Kidney (tissue), 22 donors: ENCODE measurements at places on chromosomes 13 and 19. TPM values are rescaled to one million over a fixed set of nuclear protein-coding genes. Genes with fewer than 3 reads are reported as not detected.

The ADAMTSL5 gene
- 4.6 TPM for total RNA-seq

The VSTM2B gene
- not detected for total RNA-seq

The KLK14 gene
- total RNA-seq, result 0.22 TPM

The CAPN12 gene
- total RNA-seq, result 31.1 TPM

The B9D2 gene
- total RNA-seq, result 12.6 TPM

The VSTM1 gene
- total RNA-seq, result 0.35 TPM

GRCh38 chr13:114067381-114067885, 65.0 kb downstream of the RASA3 start:
- H3K4me3 ChIP-seq, result no peak overlapping the region
- H3K27ac ChIP-seq, result peak overlapping the region; percentile 71
- H3K27me3 ChIP-seq, result no peaks in the 10 kb centered on the region
- DNase-seq, result peak; percentile 31
- no peaks in the 10 kb centered on the region for H3K36me3 ChIP-seq
- peaks cover 22% of the 10 kb centered on the region for H3K4me1 ChIP-seq

GRCh38 chr19:30864391-30865215, 484.6 kb downstream of the TSHZ3 start:
- no peaks in the 10 kb centered on the region for H3K27me3 ChIP-seq
- H3K27ac ChIP-seq, result no peak overlapping the region
- no peak overlapping the region for H3K4me3 ChIP-seq
- no peak for DNase-seq
- peaks cover 2% of the 10 kb centered on the region for H3K4me1 ChIP-seq

DNA sequence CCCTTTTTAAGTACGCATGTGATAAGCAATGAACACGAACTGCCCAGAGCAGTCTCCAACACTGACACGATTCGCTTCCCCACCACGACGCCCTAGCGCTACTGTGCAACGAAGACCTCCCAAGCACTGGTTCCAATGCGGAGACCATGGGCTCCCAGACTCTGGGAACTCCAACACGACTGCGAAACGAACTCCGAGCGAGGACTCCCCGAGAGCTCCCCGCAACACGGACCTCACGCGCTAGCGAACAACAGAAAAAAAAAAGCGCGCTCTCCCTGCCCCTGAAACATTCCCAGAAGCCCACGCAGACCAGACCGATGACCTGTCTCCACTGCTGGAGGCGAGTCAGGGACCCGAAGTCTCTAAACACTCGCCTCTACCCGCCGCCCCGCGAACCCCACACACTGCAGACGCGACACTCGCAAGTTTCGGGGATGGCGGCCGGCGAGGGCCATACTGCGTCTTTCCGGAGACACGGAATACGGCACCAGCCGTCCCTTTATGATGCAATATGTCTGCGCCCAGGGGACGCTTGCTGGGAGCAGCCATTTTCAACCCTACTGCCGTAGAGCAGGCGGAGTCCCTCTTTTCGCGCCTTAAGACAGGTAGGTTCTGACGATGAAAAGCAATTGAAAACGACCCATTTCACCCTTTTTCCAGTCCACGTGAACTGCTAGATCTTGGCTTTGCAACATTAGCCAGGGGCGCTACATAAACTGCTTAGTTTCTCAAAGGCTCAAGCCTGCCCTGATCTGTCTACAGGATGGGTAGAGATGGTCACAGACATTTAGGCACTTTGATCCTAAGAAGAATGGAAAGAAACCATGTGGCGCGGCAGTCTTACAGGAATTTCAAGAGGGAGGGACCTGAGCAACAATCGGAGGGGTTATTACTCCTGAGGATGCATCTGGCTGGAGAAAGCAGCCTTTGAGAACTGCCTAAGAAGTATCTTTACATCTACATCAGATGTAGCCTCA, at the start of gene ZNF577:
Gene ZNF577 (minus strand): TSS at position 430 of the 977 bp plus-strand sequence. CDS start 7,569 bp downstream, outside the sequence.
- H3K27me3 ChIP-seq, result no peaks in the 10 kb centered on the region
- peak; percentile 98 for DNase-seq
- H3K4me3 ChIP-seq, result peak within 1 kb of the TSS; percentile 93

DNA sequence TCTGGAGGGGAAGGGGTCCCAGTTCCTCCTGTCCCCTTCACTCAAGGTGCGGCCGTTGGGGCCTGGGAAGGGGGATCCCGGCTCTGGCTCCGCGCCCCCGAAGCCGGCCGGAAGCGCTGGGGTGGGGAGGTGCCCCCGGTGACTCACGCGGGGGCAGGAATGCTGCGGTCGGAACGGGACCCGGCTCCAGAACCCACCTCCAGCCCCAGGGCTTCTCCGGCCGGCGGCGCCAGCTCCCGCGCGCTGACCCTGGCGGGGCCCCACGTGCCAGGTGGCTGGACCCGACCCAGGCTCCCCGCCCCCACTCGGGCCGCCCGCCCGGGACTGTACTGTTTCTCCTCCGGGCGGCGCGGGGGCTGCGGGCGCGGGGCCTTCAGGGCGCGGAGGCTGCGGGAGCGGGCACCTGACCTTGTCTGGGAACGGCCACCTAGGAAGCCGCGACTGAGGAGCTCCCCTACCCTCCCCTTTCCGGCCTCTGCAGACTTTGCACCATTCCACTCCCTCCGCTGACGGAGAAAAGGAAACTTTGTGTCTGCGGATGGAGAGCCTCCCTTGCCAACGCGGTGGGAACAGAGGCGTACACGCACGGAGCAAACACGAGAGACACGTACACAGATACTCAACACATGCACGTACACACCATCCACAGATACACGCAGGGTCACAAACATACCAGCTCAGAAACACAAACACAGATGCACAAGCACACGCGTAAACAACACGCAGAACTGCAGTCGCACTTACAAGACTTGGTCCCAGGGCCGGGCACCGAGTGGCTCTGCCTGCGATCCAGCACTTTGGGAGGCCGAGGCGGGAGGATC, 7.2 kb downstream of the AXL start:
- H3K4me1 ChIP-seq, result peaks cover 9% of the 10 kb centered on the region
- peak overlapping the region; percentile 64 for H3K27ac ChIP-seq
- H3K36me3 ChIP-seq, result no peaks in the 10 kb centered on the region

GRCh38 chr13:94080527-94080926, 399.0 kb downstream of the DCT start:
- H3K4me3 ChIP-seq, result no peak overlapping the region
- H3K27me3 ChIP-seq, result no peaks in the 10 kb centered on the region
- DNase-seq, result no peak
- H3K27ac ChIP-seq, result no peak overlapping the region

- no peaks in the 10 kb centered on the region for H3K36me3 ChIP-seq
- DNase-seq, result no peak
- H3K27ac ChIP-seq, result no peak overlapping the region
- no peak overlapping the region for H3K4me3 ChIP-seq
Measured at GRCh38 chr13:22647156-22647850, 533.5 kb upstream of the SGCG start.

GRCh38 chr13:66353664-66354063, 876.5 kb downstream of the PCDH9 start:
- no peaks in the 10 kb centered on the region for H3K4me1 ChIP-seq
- peak; percentile 37 for DNase-seq
- H3K36me3 ChIP-seq, result no peaks in the 10 kb centered on the region
- H3K27me3 ChIP-seq, result no peaks in the 10 kb centered on the region
- H3K4me3 ChIP-seq, result no peak overlapping the region
- H3K27ac ChIP-seq, result no peak overlapping the region

DNA sequence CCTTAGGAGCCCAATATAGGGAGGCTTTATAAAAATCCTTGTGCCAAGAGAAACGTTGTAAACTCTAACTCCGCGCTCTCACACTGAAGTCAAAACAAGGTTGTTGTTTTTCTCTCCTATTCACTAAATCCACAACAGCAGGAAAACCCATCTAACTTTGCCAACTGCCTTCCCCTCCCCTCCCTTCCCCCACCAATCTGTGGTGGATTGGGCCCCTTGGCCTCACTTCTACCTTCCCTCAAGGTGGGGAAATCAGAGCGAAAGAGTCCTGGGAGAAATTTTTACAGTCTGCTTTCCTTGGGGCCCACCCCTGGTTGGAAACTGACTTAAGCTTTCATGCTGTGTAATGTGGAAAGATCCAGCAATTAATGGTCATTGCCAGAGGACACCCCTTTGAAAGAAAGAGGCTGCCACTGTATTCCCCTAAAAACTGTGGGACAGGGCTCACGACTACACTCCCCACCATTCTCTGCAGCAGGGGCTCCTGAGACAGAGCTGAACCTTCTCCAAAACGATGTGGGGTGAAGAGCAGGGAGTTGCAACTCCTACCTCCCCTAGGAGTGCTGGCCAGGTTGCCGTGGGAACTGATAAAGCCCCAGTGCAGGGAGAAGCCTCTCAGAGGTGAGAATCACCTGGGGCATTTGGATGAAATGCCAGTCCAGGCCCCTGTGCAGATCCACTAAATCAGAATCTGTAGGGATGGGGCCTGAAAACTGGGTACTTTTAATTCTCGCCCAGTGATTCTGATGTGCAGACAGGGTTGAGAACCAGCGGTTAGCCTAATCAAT, 1.1 kb downstream of the DHRS12 start:
- no peak for DNase-seq
- H3K4me3 ChIP-seq, result peak overlapping the region; percentile 84
- peaks cover 2% of the 10 kb centered on the region for H3K36me3 ChIP-seq
- H3K4me1 ChIP-seq, result no peaks in the 10 kb centered on the region

- peaks cover 17% of the 10 kb centered on the region for H3K36me3 ChIP-seq
- peak within 1 kb of the TSS; percentile 94 for H3K27ac ChIP-seq
- no peaks in the 10 kb centered on the region for H3K27me3 ChIP-seq
- no peak for DNase-seq
- peak within 1 kb of the TSS; percentile 67 for H3K4me3 ChIP-seq
- no peaks in the 10 kb centered on the region for H3K4me1 ChIP-seq
Measured at GRCh38 chr19:3062165-3063105, at the start of gene TLE5. TSS of gene TLE5 (minus strand) at chr19:3062495. CDS start at chr19:3062200, 295 bp downstream.

- no peaks in the 10 kb centered on the region for H3K36me3 ChIP-seq
- DNase-seq, result no peak
- no peaks in the 10 kb centered on the region for H3K27me3 ChIP-seq
- H3K4me3 ChIP-seq, result no peak overlapping the region
Measured at GRCh38 chr13:55963934-55964333, 1176.8 kb upstream of the PRR20A start.

- DNase-seq, result no peak
- H3K4me1 ChIP-seq, result no peaks in the 10 kb centered on the region
- H3K27me3 ChIP-seq, result no peaks in the 10 kb centered on the region
- H3K36me3 ChIP-seq, result no peaks in the 10 kb centered on the region
- no peak overlapping the region for H3K4me3 ChIP-seq
Measured at GRCh38 chr13:109383683-109384082, 402.7 kb downstream of the IRS2 start.

GRCh38 chr13:79307866-79308298, 98.2 kb downstream of the RBM26 start:
- no peak overlapping the region for H3K27ac ChIP-seq
- no peaks in the 10 kb centered on the region for H3K27me3 ChIP-seq
- peaks cover 3% of the 10 kb centered on the region for H3K4me1 ChIP-seq

DNA sequence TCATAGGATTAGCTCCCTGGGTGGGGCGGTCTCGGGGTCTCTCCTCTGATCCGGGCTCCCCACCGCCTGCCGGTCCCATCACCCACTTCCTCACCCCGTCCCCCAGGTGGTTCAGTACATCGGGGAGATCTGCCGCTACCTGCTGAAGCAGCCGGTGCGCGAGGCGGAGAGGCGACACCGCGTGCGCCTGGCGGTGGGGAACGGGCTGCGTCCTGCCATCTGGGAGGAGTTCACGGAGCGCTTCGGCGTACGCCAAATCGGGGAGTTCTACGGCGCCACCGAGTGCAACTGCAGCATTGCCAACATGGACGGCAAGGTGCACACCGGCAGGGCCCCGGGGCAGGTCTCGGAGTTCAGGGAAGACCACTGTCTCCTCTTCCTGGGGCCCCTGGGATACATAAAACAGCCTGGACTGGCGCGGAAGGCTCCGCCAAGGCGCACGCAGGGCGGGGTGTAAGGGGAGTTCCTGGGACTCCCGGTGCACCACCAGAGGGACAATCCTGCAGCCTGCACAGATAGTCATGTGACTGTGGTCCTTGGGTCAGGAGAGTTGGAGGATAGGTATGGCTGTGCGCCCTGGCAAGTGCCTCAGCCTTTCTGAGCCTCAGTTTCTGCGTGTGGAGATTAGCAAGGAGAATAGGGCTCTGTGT, 14.2 kb upstream of the PGLS start:
- peak; percentile 34 for DNase-seq
- H3K4me1 ChIP-seq, result peaks cover 6% of the 10 kb centered on the region
- no peaks in the 10 kb centered on the region for H3K27me3 ChIP-seq
- no peaks in the 10 kb centered on the region for H3K36me3 ChIP-seq
- no peak overlapping the region for H3K27ac ChIP-seq

- DNase-seq, result no peak
- H3K27ac ChIP-seq, result no peak overlapping the region
- H3K36me3 ChIP-seq, result no peaks in the 10 kb centered on the region
- H3K4me1 ChIP-seq, result no peaks in the 10 kb centered on the region
Measured at GRCh38 chr13:46289260-46289955, 77.7 kb downstream of the LRRC63 start.

- no peaks in the 10 kb centered on the region for H3K27me3 ChIP-seq
- no peak overlapping the region for H3K27ac ChIP-seq
- no peaks in the 10 kb centered on the region for H3K4me1 ChIP-seq
- DNase-seq, result peak; percentile 95
Measured at GRCh38 chr13:112885782-112886268, 83.2 kb upstream of the MCF2L start.

- H3K4me1 ChIP-seq, result no peaks in the 10 kb centered on the region
- H3K36me3 ChIP-seq, result no peaks in the 10 kb centered on the region
- H3K27me3 ChIP-seq, result no peaks in the 10 kb centered on the region
- H3K4me3 ChIP-seq, result no peak overlapping the region
- no peak overlapping the region for H3K27ac ChIP-seq
- no peak for DNase-seq
Measured at GRCh38 chr13:77729502-77730221, 32.2 kb downstream of the SLAIN1 start.

DNA sequence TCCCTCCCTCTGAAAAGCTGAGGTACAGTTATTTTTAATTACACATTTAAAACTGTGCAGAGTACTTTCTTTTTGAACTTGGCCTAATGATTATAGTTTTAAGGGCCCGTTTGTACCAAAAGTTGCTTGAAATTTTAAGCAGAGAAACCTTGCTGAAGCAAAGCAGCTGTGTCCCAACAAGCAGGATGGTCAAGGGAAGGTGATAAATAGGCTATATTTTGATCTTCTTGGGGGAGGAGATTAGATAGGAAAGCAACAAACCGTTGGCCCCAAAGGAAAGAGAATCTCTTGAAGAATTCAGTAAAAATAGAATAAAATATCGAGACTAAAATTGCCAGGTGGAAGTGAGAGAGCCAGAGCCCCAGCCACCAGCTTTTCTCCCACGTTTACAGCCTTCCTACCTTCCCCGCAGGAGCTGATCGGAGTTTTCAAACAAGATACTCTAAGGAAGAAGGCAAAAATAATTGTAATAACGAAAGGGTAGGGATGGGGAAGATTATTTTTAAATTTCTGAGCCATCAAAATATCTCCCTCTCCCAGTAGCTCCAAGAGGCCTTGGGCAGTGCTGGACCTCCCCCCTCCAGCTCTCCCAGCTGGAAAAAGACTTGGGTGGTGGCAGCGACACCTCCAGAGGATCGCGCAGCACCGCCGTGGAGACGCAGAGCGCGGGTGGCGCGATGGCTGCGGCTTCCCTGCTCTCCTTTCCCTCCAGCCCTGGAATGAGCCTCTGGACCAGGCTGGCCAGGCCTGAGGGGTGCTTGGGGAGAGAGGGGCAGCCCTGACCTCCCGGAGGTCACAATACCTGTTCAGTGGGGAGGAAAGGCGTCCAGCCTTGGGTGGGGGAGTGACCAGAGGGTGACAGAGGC, 5.8 kb downstream of the ZIC2 start:
- H3K4me1 ChIP-seq, result no peaks in the 10 kb centered on the region
- H3K27me3 ChIP-seq, result peaks cover 79% of the 10 kb centered on the region

- H3K27ac ChIP-seq, result no peak overlapping the region
- no peaks in the 10 kb centered on the region for H3K27me3 ChIP-seq
- H3K4me1 ChIP-seq, result no peaks in the 10 kb centered on the region
- peaks cover 13% of the 10 kb centered on the region for H3K36me3 ChIP-seq
Measured at GRCh38 chr13:79353693-79354092, 52.4 kb downstream of the RBM26 start.

- H3K4me3 ChIP-seq, result peak overlapping the region; percentile 38
- DNase-seq, result no peak
- H3K4me1 ChIP-seq, result no peaks in the 10 kb centered on the region
- H3K27ac ChIP-seq, result no peak overlapping the region
- H3K27me3 ChIP-seq, result no peaks in the 10 kb centered on the region
Measured at GRCh38 chr13:32254416-32254815, 60.7 kb downstream of the ZAR1L start.
